Common myeloid progenitor, CD34-positive (primary cell): ENCODE measurements at places on chromosomes 11 and 22.

DNA sequence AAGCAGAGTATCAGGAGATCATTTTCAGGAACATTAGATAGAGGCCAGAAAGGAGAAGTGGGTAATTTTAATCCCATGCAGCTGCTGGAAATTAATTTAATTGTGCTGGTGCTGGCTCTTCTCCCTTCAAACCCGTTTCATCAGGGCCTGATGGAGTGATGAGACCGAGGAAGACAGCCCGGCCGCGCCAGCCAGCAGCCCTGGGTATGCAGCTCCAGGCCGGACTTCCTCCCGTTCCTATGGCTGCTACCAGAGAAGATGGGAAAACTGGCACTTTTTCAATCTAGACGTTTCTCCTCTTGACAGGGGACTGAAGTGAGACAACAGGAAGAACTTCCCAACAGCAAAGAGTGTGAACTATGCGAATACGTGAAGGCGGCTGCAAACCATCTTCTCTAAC lies 24.6 kb upstream of the ZBTB16 start:
- no peaks in the 10 kb centered on the region for H3K36me3 ChIP-seq
- no peaks in the 10 kb centered on the region for H3K27me3 ChIP-seq
- no peak overlapping the region for H3K27ac ChIP-seq
- H3K4me1 ChIP-seq, result peaks cover 6% of the 10 kb centered on the region

- H3K4me3 ChIP-seq, result no peak overlapping the region
- no peaks in the 10 kb centered on the region for H3K27me3 ChIP-seq
- H3K27ac ChIP-seq, result no peak overlapping the region
- H3K36me3 ChIP-seq, result no peaks in the 10 kb centered on the region
- H3K4me1 ChIP-seq, result no peaks in the 10 kb centered on the region
- no peak for DNase-seq
Observed at GRCh38 chr11:14860511-14860910, 31.5 kb downstream of the CYP2R1 start.

DNA sequence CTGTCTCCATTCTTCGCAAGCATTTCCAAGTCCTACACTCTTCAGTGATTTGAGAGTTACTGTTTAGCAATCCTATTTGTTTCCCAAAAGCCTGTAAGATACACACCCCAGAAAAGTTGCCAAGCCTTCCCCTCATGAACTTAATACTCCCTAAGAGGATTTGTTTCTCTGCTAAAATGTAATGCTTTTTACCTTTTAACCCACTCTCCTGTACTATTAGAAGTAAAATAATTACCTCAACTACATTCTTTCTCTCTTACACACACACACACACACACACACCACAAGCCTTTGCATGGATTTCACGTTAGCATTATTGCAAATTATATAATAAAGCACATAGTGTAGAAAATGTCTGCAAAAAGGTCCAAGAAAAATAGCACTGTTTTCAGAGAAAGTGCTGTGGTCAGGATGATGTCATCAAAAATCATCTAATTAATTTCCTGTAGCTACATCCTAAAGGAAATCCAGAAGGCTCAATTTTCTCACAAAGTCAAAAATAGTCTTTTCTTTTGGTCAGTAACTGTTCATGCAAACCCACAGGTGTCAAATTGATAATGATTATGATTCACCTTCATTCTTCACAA lies 364.1 kb upstream of the PITPNB start:
- DNase-seq, result peak; percentile 17
- H3K4me1 ChIP-seq, result peaks cover 15% of the 10 kb centered on the region
- no peak overlapping the region for H3K4me3 ChIP-seq
- no peaks in the 10 kb centered on the region for H3K27me3 ChIP-seq
- H3K36me3 ChIP-seq, result no peaks in the 10 kb centered on the region

DNA sequence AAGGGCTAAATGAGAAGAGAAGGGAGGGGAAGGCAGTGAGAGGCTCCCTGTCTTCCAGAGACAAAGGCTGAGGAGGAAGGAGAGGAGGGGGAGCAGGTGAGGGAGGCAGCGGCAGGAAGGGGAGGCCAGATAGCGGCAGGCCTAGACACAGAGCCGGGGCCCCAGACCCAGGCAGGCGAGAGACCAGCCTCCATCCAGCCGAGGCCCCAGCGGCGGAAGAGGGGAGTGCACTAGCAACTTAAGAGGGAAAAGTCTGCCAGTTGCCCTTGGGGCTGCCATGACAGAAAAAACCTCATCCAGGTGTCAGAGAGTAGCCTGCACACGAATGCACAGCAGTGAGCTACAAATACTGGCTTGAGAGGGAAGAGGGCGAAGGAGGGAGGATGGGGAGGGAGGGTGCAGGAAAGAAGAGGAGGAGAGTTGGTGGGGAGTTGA lies 46.7 kb downstream of the IGLL1 start:
- no peak overlapping the region for H3K4me3 ChIP-seq
- peak overlapping the region; percentile 54 for H3K27ac ChIP-seq
- H3K27me3 ChIP-seq, result no peaks in the 10 kb centered on the region
- peaks cover 38% of the 10 kb centered on the region for H3K4me1 ChIP-seq

DNA sequence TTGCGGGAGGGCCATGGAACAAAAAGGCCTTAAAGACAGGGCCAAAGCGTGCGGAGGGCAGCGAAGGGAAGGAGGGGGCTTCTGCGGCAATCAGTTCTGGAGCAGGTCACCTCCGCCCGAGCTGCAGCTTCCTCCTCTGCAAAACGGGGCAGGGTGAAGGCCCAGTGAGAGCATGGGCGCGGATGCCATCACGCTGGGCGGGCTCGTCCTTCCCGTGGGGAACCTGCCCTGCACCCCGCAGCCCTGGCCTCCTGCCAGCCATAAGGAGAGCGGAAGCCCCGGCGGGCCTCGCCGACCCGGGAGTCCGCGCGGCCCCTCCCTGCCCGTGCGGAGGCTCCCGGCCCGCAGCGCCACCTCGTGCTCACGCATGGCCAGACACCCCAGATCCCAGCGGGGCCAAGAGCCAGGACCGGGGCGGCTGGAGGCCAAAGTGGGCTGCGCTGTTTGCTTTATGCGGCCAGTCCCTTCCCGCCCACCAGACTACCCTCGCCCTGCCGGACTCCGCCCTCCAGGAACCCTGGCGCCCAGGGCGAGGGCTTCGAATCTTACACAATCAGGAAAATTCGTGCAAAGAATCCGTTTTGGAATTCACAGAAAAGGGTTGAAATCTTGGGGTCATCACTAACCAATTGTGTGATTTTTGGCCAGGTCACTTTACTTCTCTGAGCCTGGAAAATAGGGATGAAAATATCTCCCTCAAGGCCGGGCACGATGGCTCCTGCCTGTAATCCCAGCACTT lies 16.1 kb downstream of the TSKU start:
- no peak overlapping the region for H3K4me3 ChIP-seq
- no peak overlapping the region for H3K27ac ChIP-seq
- peaks cover 2% of the 10 kb centered on the region for H3K27me3 ChIP-seq
- no peaks in the 10 kb centered on the region for H3K36me3 ChIP-seq

DNA sequence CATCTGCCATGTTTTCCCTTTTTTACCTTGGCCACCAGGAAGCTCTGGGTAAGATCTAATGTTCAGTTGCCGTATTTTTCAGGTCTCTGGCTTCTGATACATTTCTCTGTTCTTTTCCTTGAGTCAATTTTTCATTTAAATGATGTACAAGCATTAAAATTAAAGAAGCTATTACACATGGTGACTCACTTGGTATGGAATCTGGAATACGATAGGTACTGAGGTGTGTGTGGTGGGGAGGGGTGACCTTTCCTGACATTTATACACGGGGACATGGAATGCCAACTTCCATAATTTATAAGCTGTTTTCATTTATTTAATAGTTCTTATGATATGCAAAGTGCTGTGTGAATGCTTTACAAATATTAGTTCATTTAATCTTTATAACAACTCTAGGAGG lies 47.8 kb upstream of the ALX4 start:
- H3K27me3 ChIP-seq, result peaks cover 18% of the 10 kb centered on the region
- H3K36me3 ChIP-seq, result no peaks in the 10 kb centered on the region
- no peak overlapping the region for H3K27ac ChIP-seq
- no peak for DNase-seq
- no peak overlapping the region for H3K4me3 ChIP-seq
- H3K4me1 ChIP-seq, result no peaks in the 10 kb centered on the region

GRCh38 chr11:8766043-8766987 lies 83.7 kb downstream of the RPL27A start:
- no peaks in the 10 kb centered on the region for H3K27me3 ChIP-seq
- H3K4me3 ChIP-seq, result no peak overlapping the region

DNA sequence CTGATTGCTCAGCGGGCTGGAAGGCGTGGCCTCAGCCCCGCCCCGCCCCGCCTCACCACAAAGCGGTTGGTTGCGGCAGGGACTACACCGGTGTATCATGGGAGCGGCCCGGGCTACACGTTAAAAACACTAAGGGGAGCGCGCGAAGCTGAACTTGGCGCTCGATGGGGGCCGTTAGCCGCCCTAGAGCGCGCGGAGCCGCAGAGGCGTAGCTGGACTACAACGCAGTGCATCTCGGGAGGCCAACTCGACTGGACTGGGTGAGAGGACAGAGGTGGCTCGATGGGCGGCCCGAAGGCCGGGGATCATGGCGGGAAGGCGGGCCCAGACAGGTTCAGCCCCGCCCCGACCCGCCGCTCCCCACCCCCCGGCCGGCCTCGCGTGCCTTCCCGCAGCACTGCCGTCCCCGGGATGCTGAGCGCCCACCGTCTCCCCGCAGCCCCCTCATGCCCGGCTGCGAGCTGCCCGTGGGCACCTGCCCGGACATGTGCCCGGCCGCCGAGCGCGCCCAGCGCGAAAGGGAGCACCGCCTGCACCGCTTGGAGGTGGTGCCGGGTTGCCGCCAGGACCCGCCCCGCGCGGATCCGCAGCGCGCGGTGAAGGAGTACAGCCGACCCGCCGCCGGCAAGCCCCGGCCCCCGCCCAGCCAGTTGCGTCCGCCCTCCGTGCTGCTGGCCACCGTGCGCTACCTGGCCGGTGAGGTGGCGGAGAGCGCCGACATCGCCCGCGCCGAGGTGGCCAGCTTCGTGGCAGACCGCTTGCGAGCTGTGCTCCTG lies at the start of gene SAC3D1:
Gene SAC3D1 (plus strand): TSS at position 364 of the 776 bp plus-strand sequence. CDS start 83 bp downstream, at position 447.
- H3K4me3 ChIP-seq, result peak within 1 kb of the TSS; percentile 59
- H3K27ac ChIP-seq, result peak within 1 kb of the TSS; percentile 75
- no peaks in the 10 kb centered on the region for H3K27me3 ChIP-seq

- H3K27ac ChIP-seq, result no peak overlapping the region
- no peaks in the 10 kb centered on the region for H3K27me3 ChIP-seq
- no peak for DNase-seq
Observed at GRCh38 chr11:45089251-45089650, 57.2 kb upstream of the PRDM11 start.

DNA sequence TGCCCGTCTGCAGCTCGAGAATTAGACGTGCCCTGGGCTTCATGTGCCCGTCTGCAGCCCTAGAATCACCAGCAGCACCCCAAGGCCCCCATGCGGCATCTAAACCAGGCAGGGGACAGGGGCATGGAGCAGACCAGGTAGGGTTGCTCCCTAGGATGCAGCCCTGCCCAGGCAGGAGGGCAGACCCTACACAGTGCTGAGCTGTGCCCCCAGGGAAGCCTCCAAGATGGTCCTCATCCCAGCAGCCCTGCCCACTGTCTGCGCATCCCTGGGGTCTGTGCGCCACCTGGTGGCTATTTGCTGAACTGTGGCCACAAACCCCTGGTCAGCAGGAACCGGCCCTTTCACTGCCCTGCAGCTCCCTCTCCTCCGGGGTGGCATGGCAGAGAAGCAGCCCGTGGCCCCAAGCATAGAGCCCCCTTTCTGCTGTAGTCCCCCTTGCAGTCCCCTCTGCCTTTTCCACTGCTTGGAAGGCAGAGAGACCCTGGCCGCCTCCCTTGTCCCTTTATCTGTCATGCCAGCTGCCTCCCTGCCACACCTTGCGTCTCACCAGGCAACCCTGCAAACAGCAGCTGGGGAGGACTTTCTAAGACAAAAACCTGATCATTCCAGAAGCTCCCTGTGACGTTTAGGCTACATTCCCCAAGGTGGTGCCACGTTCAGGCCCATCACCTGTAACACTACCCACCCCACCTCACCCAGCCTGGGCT lies 86.6 kb downstream of the KCNQ1 start:
- no peak overlapping the region for H3K27ac ChIP-seq
- H3K36me3 ChIP-seq, result no peaks in the 10 kb centered on the region
- peak; percentile 56 for DNase-seq
